ENCODE measurements at places on chromosomes 4 and X.

GRCh38 chr4:7512428-7512827 lies 77.7 kb upstream of the PSAPL1 start:
- no peak for DNase-seq

DNA sequence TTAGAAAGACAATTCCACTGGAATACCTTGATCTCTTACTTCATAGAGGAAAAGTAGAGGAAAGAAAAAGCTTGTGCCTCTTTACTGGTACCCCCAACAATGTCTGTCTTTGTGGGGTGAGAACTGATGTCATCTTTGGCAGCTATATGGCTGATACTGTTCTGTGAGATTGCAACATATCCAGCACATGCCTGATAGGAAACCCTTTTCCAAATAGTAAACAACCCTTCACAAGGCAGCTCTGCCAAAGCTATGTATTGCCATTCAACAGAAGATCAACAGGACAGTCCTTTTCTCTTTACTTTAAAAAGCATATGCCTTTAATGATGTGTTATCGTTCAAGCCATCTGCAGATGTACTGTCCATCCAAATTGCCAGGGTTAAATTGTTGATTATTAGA lies 105.9 kb downstream of the IL1RAPL1 start:
- no peak for DNase-seq

GRCh38 chr4:15378062-15378461 lies 49.8 kb upstream of the C1QTNF7 start:
- DNase-seq, result no peak

DNA sequence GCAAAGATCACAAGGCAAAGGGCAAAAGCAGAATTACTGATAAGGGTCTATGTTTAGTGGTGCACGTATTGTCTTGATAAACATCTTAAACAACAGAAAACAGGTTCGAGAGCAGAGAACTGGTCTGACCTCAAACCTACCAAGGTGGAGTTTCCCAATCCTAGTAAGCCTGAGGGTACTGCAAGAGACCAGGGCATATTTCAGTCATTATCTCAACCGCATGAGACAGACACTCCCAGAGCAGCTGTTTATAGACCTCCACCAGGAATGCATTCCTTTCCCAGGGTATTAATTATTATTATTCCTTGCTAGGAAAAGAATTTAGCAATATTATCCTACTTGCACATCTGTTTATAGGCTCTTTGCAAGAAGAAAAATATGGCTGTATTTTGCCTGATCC lies 51.5 kb downstream of the NPNT start:
- no peak for DNase-seq

DNA sequence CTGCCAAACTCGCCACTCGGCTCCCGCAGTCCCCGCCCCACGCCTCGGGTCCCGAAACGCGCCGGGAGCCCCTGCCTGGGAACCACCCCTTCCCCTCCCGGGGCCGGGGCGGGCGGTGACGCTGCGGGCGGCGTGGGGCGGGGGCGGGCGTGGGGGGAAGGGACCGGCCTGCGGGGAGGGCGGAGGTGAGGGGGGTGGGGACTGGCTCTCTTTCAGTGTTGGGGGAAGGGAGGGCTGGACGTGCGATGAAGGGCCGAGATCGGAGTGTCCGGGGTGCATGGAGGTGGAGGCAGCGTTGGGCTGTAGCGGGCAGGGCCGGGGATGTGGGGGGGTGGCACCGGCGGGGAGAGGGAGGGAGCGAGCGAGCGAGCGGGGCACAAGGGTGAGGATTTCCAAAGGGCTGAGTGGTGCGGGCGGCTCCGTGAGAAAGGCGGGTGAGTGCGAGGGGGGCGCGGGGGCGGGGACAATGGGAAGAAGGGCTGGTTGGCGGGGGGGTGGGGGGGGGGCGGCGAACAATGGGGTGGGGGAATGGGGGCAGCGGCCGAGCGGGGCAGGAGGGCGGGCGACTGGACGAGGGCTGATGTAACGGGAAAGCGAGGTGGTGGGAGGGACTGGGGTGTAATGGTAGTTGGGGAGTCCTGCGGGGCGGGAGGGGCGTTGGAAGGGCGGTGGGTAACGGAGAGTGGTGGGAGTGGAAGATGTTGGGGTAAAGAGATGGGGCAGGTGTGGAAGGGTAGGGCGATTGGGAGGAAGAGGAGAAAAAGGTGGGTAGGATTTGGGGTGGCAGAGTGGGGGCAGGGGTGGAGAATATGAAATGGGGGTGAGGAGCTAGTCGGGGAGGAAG lies 578 bp downstream of the DCUN1D4 start:
- peak; percentile 74 for DNase-seq
